ENCODE measurements at places on chromosomes 13 and 19. TPM values are rescaled to one million over a fixed set of nuclear protein-coding genes. Genes with fewer than 3 reads are reported as not detected.
A peak's percentile ranks its signal among the peaks of the same experiment; 100 is the strongest.

- no peak for DNase-seq
These were observed 11.8 kb downstream of the KLF5 start for GRCh38 chr13:73070451-73071098.

DNA sequence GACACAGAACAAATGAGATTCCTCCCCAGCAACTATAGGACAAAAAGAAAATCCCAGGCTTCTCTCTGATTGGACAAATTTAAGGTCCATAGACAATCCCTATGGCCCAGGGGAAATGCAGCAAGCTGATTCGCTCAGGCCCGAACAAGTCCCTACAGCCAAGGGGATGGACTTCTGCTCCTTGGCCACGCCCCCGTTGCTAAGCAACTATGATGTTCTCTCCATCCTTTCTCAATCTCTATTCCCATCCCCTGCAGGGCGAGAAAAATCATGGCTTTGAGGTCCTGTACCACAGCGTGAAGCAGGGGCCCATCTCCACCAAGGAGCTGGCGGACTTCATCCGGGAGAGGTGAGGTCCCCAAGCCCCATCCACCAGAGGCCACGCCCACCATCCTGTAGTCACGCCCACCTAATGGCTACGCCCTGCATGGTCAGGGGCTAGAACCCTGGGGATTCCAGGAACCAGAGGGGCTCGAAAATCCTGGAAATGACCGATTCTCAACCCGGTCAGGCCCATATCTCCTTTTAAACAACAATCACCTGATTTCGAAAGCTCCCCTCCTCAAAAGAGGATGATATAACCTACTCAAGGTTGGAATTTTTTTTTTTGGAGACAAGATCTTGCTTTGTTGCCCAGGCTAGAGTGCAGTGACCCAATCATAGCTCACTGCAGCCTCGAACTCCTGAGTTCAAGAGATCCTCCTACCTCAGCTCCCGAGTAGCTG lies 11.4 kb downstream of the FCHO1 start:
- no peak for DNase-seq

The ZAR1L gene
- total RNA-seq: 0.34 TPM

The HSH2D gene
- 25.2 TPM for total RNA-seq

DNA sequence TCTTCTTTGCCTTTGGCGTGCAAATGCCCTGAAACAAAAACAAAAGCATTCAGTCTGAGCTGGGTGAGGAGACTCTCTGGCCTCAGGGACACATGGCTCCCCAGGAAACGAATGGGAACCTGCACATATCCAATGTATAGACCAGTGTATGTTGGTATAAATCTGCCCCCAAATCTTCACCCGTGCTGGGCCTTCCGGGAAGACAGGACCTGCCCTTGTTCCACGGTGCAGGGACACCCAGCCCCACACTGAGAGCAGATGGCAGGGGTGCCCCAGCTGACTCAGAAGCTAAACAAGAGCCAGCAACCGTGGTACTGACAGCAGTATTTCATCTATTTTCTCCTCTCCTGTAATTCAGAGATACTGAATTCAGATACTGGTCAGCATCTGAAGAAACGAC lies 42.4 kb downstream of the CARS2 start:
- DNase-seq: no peak

- DNase-seq: no peak
These were observed 10.6 kb upstream of the HIPK4 start for GRCh38 chr19:40400559-40400958.

- no peak for DNase-seq
These were observed 187.5 kb downstream of the GPC6 start for GRCh38 chr13:93413972-93414717.

GRCh38 chr13:97434397-97435201 lies 630 bp downstream of the RAP2A start:
- DNase-seq: peak; percentile 14

GRCh38 chr13:99281811-99282263 lies 23.7 kb upstream of the GPR18 start:
- DNase-seq: peak; percentile 26

The ARRDC2 gene
- total RNA-seq: 177 TPM

- no peak for DNase-seq
These were observed 86.3 kb upstream of the SLC15A1 start for GRCh38 chr13:98838776-98839175.

- no peak for DNase-seq
These were observed at the start of gene KLK1 for GRCh38 chr19:50823389-50824042. TSS of gene KLK1 (minus strand) at chr19:50823787. CDS start at chr19:50823748, 39 bp downstream.

DNA sequence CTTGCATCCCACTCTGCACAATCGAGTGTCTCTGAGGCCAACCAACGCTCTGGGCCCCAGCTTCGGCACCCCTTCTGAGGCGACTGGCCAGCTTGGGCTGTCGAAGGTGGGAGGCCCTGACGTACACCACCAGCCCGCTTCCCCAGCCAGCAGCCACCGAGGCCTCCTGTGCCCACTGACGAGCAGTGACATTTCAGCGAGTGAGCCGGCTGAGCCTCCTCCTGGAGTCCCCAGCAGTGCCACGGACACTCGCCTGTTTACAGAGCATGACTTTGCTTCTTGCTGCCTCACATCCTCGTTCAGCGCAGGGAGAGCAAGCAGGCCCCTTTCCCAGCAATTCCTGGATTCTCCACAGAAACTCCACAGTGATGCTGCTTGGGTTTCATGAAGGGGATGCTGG lies 240.2 kb upstream of the MAB21L1 start:
- no peak for DNase-seq

GRCh38 chr13:94662274-94662945 lies 49.9 kb downstream of the SOX21 start:
- DNase-seq: no peak

GRCh38 chr13:32590266-32590665 lies 4.0 kb downstream of the PDS5B start:
- no peak for DNase-seq

GRCh38 chr19:46902402-46902766 lies 41.6 kb downstream of the ARHGAP35 start:
- DNase-seq: no peak

The KIR2DL1 gene
- total RNA-seq: not detected

- no peak for DNase-seq
These were observed 44.7 kb upstream of the ZNF429 start for GRCh38 chr19:21460686-21461085.

The ZNF382 gene
- total RNA-seq: 22.6 TPM

- no peak for DNase-seq
These were observed 22.8 kb downstream of the ZNF574 start for GRCh38 chr19:42098781-42099180.

DNA sequence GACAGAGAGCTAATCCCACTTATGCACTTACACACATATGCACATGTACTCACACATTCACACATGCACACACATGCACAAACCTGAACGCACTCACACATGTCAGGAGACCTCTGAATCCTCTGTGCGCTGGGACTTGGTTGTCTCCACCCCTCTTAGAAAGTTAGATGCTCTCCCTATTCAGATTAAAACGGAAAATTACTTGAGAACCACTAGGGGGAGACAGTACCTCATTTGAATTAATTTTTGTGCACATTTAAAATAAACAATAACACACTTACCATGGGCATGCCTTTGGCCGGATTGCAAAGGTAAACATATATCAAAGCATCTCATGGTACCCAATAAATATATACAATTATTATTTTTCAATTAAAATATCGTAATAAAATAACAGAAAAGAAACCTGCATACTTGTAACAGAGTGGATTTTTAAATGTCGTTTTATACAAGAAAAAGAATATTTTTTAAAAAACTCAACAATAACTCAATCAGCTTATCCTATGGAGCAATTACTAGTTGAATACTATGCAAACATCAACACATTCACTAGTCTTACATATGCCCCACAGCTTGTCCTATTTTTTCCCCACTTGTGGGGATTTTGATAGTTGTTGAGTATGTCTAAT lies 9.5 kb upstream of the LILRB4 start:
- peak; percentile 18 for DNase-seq

The RGS9BP gene
- 0.16 TPM for total RNA-seq

- peak; percentile 62 for DNase-seq
These were observed 2.3 kb upstream of the MZF1 start for GRCh38 chr19:58575183-58576041.

The GRIN2D gene
- 0.11 TPM for total RNA-seq

DNA sequence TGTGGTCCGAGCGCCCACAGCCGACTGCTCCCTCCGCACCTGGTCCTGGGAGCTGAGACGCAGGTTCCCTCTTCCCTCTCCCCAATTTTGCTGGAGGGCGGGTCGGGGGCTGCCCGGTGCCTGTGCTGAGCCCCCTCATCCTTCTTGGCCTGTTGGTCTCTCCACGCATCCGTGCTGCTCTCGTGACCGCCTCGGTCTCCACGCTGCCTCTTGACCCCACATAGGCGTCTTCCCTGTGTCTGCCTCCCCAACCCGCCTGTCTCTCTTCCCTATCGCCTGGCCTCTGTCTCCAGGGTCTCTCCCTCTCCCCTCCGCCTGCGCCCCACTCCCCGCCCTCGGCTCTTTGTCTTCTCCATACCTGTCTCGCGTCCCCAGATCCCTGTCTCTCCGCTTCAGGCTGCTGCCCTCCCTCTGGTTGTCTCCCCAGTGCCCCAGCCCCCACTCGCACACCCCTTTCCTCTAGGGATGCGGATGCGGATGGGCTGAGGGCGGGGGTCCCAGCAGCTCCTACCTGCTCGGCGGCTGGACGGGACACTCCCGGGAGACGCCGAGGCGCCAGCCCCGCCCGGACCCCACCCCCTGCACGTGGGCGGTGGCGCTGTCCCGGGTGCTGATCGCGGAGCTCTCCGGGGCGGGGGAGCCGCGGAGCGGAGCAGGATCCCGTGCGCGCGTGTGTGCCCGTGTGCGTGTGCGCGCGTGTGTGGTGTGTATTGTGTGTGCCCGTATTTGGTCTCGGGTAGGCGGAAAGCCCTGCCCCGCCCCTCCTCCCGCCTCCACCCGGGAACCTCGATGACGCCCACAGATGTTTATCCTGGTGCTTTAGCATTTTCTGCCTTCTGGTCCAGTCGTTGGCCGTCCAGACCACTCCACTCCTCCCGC lies at the start of gene SYT5:
Gene SYT5, minus strand, starts transcription at position 684 of the 879 bp plus-strand sequence. CDS start 1,248 bp downstream, outside the sequence.
- peak; percentile 50 for DNase-seq

The APC2 gene
- total RNA-seq: 0.08 TPM

The AZU1 gene
- 0.36 TPM for total RNA-seq

DNA sequence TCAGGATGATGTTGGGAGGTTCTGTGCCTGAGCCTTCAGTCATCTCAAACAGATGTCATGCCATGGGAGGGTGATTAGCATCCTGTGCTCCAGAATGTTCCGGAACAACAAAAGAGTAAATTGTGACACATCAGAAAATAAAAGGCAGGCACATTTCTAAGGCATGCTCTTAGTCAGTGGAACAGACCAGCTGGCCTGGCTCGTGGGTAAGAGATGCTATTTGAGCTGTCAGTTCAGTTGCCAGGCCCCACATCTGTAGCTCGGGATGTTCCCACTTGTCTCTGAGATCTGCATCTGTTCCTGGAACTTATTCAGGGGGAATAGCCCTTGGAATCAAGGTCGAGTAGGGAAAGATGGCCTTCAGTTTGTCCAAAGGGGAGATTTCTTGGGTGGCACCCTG lies 26.0 kb downstream of the OLFM4 start:
- no peak for DNase-seq

The SHISA2 gene
- 1.5 TPM for total RNA-seq

The NFKBIB gene
- total RNA-seq: 23.6 TPM

GRCh38 chr19:18651733-18652132 lies 14.9 kb downstream of the KLHL26 start:
- no peak for DNase-seq

GRCh38 chr13:28089065-28089464 lies 11.3 kb downstream of the FLT3 start:
- no peak for DNase-seq

DNA sequence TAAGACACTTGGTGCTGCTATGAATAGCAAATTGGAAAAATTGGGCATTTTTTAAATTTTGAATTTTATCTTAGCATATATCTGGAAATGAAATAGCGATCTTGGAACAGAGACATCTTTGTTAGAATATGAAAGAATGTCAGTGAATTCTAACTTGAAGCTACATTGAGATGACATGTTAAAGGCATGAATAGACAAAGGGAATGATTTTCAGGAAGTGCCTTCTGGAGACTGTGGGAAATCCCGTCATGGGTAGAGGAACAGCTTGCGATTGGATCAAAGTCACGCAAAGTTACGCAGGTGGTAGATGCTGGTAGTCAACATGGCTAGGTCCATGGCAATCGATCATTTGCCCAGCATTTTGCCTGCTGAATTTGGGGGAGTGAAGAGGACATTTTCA lies 43.5 kb downstream of the LRCH1 start:
- no peak for DNase-seq

The TMEM221 gene
- not detected for total RNA-seq

DNA sequence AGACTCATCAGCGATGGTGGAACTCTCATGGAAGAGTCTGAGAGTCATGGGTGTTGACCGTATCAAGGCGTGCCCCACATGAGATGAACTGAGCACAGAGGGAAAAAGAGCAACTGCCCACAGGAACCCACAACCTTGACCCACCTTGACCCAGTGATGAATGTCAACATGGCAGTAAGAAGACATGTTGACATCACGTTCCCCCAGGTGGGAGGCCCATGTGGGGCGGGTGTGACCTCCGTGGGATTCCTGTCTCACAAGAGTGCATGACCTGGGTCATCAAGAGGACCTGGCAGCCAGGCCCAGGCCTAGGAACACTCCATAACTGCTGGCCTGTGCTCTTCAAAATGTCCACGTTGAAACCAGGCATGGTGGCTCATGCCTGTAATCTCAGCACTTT lies 45.8 kb downstream of the EPS15L1 start:
- no peak for DNase-seq

- DNase-seq: no peak
These were observed 1.2 kb downstream of the FRY start for GRCh38 chr13:32032759-32033158.

GRCh38 chr13:22050951-22051563 lies 380.2 kb downstream of the FGF9 start:
- no peak for DNase-seq

The NTN5 gene
- 1.7 TPM for total RNA-seq

The MAMSTR gene
- 2.4 TPM for total RNA-seq

The SPC24 gene
- total RNA-seq: 1.7 TPM

DNA sequence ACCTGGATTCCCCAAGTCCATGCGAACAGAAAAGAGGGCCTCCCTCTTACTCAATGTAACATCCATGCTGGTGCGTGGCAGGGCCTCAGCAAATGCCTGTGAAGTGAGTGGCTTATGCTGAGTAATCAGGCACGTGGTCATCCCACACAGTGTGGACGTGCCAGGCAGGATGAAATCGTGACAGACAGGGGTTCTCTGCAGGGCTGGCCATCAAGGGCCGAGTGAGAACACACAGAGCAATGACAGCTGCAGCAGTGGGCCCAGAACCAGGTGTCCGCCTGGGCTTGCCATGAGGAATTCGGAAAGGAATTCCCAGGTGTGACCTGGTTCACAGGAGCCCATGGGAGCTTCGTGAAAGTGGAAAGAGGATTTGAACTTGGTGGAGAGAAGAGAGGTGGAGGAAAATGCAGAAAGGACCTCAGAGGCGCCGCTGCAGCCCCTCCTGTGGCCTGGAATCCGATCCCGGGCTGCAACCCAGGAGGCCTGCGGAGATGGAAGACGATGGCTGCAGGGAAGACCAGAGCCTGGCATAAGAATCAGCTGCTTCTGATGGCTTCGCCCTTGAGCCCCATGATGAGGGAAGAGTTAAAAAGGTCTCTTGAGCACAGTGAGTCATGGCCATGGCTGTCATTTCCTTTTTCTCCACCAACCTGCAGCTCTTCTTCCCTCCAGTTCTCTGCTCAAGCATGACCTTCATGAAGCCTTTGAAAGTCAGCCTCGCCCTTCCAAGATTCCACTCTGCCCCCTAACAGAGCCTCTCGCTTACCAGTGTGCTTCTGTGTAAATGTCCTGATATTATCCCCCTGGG lies 34.6 kb upstream of the SOX1 start:
- no peak for DNase-seq

The GRK1 gene
- not detected for total RNA-seq

- DNase-seq: no peak
These were observed 1.2 kb downstream of the INAFM1 start for GRCh38 chr19:47275791-47276461.

The TBXA2R gene
- 19.1 TPM for total RNA-seq

GRCh38 chr13:52695856-52696255 lies 43.2 kb downstream of the SUGT1 start:
- DNase-seq: no peak

The IGLON5 gene
- not detected for total RNA-seq

Measured in naive thymus-derived CD8-positive, alpha-beta T cell (primary cell).